ENCODE measurements at places on chromosomes 16 and 17.
A peak's percentile ranks its signal among the peaks of the same experiment; 100 is the strongest.

DNA sequence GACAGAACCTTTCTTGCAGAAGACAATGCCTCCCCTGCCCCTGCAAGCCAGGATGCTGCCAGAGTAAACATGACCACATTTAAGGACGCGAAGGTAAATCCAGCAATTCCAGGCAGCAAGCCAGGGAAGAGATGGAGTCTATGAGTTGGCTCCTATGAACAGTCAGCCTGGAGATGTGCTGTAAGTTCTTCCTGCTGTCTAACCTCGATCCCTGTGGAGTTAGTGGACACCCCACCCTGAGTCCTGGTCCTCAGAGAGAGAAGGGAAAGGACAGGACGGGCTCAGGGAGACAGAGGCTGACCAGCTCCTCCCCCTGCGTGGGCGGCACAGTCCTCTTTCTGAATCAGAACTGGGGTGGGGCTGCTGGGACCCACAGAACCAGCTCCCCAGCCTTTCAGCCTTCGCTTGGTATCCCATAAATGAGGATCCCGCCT is 24.9 kb downstream of the CDC42EP4 start:
- DNase-seq: no peak

- no peak for DNase-seq
Measured at GRCh38 chr17:79806446-79806760, 9.5 kb upstream of the CBX8 start.

- DNase-seq: no peak
Measured at GRCh38 chr16:49531931-49532840, 158.6 kb downstream of the C16orf78 start.

GRCh38 chr16:84156342-84156784 is 11.3 kb downstream of the DNAAF1 start:
- DNase-seq: no peak

DNA sequence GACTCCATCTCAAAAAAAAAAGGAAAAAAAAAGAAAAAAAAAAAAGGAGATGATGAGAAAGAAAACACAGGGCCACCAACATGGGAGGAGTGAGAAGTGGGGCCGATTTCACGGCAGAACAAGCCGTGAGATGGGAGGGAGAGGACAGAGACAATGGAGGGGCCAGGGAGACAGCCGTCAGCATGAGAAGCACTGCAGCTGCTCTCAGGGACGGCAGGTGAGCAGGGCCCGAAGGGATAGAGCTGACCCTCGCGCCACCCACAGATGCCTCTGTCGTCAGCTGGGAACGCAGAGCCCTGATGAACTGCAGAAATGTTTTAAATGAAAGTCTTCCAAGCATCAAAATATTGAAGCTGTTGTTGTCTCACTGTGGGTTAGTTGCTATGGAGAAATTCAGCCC is 20.3 kb downstream of the PITPNM3 start:
- no peak for DNase-seq

DNA sequence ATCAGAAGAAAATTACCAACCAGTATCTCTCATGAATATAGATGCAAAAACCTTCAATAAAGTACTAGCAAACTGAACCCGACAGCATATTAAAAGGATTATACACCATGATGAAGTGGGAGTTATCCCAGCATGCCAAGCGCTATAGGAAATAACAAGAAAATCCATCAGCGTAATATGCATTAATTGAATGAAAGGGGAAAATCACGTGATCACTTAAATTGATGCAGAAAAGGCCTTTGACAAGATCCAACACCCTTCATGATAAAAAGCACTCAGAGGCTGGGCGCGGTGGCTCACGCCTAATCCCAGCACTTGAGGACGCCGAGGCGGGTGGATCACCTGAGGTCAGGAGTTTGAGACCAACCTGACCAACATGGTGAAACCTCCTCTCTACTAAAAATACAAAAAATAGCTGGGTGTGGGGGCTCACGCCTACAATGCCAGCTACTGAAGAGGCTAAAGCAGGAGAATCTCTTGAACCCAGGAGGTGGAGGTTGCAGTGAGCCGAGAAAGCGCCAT is 4.8 kb downstream of the CTRB2 start:
- DNase-seq: no peak

GRCh38 chr16:59047114-59047513 is 313.0 kb upstream of the GOT2 start:
- DNase-seq: no peak

- DNase-seq: no peak
Measured at GRCh38 chr17:32798938-32799337, 78.0 kb downstream of the MYO1D start.

- DNase-seq: no peak
Measured at GRCh38 chr17:17102176-17102575, 59.9 kb downstream of the MPRIP start.

DNA sequence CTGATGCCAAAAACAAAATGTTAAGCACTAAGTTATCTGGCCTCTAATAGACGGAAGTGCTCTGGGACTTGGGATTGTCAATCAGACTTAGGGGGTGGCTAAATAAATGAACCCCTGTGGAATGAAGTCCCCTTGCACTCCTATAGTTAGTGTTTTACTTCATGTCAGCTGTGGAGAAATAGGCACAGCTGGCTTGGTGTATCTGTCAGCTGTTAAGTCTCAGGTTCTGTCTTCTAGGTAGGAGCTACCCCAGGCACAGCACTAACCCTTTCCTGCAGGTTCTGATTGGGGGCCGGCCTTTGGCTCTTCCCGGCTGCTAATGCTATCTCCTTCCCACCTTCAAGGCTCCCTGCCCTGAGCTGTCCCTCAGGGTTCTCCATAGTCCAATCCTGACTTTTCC is 410.6 kb downstream of the UTP18 start:
- DNase-seq: peak; percentile 6

- no peak for DNase-seq
Measured at GRCh38 chr17:32191306-32191705, 49.0 kb downstream of the RHOT1 start.

GRCh38 chr17:33968350-33969044 is 286.6 kb upstream of the CCL2 start:
- DNase-seq: no peak

GRCh38 chr16:81493755-81494433 is 49.3 kb downstream of the CMIP start:
- DNase-seq: no peak

GRCh38 chr16:630249-630814 is 453 bp upstream of the WFIKKN1 start:
- no peak for DNase-seq

- no peak for DNase-seq
Measured at GRCh38 chr16:85480727-85481101, 132.4 kb upstream of the GSE1 start.

- DNase-seq: peak; percentile 92
Measured at GRCh38 chr17:35578197-35578928, at the start of gene PEX12. TSS of gene PEX12 (minus strand) at chr17:35578571. CDS start at chr17:35578021, 550 bp downstream.

- DNase-seq: no peak
Measured at GRCh38 chr16:66127459-66128370, 238.8 kb upstream of the CDH5 start.

DNA sequence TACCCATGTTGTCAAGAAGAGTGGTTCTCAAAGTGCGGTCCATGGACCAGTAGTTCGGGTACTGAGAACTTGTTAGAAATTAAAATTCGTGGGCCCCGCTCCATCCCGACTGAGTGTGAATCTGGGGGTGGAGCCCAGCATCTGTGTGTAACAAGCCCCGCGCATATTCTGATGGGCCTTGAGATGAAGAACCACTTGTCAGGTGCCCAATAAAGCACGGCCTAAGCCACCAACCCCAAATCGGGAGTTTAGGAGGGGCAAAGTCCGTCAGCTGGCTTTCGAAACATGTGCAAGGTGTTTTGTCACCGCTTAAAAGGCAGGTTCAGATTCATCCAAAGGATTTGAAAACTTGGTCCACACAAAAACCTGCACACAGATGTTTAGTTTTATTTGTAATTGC is 29.5 kb downstream of the PSMD12 start:
- DNase-seq: no peak

DNA sequence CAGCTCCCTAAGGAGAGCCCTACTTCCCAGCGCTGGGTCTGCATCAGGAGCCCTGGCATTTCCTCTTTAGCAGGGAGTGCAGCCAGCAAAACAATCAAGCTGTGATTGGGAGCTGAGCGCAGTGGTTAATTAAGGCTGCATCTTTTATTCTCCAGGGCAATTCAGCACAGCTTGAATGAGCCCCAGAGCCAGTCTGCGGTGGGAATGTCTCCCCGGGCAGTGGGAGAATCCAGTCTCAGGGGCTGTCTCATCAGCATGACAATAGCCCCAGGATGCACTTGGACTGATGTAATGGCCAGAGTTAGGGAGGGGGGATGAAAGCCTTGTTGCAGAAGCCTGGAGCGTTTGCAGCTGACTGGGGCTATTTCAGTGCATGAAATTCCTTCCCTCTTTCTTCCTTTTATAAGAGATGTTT is 292.6 kb upstream of the SOX9 start:
- no peak for DNase-seq

DNA sequence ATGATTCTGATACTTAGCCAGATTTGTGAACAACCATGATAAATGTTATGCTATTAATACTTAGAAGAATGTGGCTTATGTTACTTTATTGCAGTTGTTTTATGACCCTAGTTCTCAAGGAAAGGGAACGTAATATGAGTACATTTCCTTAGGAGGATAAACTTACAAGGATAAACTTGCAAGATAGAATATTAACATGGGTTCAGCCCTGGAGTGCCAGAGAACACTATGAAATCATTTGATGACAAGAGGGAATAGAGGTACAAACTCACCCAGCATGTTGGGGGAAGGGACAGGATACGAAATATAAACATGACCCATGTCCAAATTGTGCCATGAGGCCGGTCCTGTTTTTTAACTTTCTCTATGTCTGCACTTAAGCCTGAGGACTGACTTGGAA is 13.0 kb upstream of the ABCA5 start:
- no peak for DNase-seq

- no peak for DNase-seq
Measured at GRCh38 chr17:75587675-75588595, at the start of gene MYO15B. TSS of gene MYO15B (plus strand) at chr17:75587800. CDS start at chr17:75588058, 258 bp downstream.

- DNase-seq: no peak
Measured at GRCh38 chr17:17341452-17341851, 38.3 kb downstream of the NT5M start.

- DNase-seq: no peak
Measured at GRCh38 chr17:70370816-70371215, 201.5 kb downstream of the KCNJ2 start.

GRCh38 chr17:27995554-27995953 is 46.9 kb upstream of the NLK start:
- no peak for DNase-seq

DNA sequence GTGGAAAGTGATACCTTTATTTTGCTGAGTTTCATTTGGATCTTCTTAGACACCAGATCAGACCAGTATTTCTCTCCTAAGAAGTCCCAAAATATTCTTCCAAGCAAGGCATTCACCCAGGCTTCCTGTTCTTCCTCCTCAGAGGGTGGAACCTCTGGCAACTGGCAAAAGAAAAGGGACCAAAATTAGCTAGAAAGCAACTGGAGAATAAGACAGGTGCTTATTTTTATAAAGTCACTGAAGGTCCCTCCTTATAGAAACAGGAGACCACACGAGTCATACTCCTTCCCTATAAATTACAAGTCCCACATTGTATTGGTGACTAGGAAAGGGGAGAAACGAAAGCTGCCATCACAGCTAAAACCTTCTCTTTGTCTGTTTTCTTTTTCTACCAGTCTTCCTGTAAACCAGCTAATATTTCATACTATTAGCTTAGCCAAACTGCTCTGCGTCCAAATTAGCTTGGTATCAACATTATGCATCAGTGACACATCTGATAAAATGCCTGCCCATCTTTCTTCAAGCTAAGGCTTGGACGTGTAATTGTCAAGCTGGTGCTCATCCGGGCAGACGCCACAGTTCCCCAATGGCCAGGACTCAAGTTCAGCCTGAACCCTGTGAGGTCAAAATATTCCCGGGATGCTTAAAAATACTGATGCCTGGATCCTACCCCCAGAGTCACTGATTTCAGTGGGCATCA is 47.5 kb upstream of the ERN1 start:
- DNase-seq: no peak

DNA sequence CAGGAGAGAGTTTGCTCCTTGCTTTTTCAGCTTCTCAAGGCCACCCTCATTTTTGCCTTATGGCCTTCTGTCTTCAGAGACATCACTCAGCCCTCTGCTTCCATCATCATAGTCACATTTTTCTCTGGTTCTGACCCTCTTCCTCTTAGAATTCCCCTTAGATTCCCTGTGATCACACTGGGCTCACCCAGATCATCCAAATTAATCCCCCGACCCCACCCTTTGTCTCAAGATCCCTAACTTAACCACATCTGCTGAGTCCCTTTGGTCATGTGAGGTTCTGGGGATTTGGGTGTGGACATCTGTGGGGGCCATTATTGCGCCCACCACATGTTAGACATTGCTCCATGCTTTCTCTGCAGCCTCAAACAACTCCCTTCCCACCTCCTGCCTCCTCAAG is 323.4 kb downstream of the CPPED1 start:
- DNase-seq: no peak

DNA sequence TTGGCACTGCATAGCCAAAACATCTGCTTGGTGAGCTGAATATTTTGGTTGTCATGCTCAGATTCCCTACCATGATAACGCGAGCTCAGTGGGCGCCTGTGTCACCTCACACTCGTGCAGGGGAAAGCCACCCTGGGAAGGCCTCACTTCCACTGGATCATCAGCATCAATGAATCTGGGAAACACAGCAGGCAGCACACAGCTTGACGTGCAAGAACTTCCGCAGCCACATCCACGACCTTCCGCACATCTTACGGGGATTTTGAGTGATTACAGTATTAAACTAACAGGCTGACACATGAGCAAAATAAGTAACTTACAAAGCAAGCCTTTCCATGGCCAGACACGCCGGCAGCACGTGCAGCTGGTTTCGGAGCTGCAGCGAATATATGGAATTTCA is 54.7 kb upstream of the FOXF1 start:
- no peak for DNase-seq

- DNase-seq: no peak
Measured at GRCh38 chr17:338442-339192, 14.0 kb downstream of the RPH3AL start.

GRCh38 chr17:49787884-49788477 is 500 bp upstream of the KAT7 start:
- DNase-seq: no peak

DNA sequence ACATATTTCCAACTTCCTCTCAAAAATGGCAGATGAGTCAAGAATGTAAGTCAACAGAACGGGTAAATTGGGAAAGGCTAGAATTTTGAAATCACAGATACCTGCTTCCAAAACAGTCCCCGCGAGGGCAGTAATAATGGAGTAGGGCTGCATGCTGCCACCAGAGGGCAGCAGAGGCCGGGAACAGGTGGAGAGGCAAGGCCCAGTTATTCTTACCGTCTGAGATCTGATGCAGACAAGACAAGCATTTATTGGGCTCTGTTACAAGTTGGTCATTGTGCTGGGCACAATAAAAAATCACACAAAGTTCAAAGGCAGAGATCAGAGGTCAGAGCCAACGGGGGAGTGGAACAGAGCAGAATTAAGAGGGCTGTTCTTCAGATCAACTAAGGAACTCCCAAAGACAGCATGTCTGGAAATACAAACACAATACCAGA is 8.8 kb upstream of the MLKL start:
- no peak for DNase-seq

- DNase-seq: no peak
Measured at GRCh38 chr17:80220054-80220735, at the start of the genes SGSH and SLC26A11. TSS of gene SGSH (minus strand) at chr17:80220333. CDS start at chr17:80220313, 20 bp downstream. TSS of gene SLC26A11 (plus strand) at chr17:80220427. CDS start at chr17:80221561, 1,134 bp downstream.

Data from vagina (tissue), 2 donors.